Fibroblast of skin of left biceps (primary cell): ENCODE measurements at places on chromosomes 11 and 22.

DNA sequence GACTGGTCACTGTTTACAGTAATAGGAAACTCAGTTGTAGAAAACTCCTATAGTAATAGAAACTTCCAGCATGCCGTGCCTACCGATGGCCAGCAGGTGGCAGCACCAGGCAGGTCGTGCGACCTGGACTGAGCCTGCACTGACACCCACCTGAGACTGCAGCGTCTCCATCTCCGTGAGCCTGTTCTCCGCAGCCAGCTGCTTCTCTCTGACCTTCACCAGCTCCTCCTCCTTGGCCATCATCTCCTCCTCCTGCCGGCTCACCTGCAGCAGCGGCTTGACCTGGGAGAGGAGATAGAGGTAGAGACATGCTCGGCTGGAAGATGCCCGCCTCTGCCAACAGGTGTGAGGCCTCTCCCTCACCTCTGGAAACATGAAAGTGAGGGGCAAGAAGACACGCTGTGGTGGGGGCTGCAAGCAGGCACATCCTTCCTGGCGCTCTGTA, 48.5 kb downstream of the APOL1 start:
- no peak for DNase-seq

DNA sequence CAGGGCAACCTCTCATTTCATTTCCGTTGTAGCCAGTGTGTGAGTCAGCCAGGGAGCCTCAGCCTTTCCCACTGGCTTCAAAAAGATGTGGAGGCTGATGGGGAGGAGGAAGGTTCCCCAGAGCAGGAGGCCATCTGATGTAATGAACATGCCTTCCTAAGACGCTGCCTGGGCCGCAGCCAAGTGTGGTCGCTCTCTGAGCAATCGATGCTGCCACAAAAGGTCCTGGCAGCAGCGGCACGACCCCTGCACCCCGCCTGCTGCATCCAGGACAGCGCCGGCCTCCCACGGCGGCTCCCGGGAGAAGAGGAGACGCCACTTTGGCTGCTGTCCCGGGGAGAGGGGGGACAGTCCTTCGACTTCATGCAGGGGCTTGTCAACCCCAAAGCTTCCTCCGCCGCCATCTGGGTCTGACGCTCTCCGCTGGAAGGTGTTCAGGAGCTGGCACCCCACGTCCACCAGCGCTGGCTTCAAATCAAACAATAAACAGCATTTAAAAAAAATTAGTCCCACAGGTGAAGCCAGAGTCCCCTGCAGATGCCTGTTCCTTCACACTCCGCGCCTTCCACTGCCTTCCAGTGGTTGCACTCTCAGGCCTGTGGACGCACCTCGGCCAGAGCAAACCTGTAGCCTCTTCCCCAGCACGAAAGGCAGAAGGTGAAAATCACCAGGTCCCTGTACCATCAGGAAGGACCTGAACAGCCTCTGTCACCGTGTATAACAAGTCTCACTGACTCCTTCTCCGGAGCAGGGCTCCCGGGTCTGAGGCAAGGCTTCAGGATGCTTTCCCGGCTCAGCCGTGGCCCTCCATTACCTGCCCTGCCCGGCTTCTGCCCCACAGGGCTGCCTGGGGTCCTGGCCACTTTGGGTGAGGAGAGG, 930.7 kb downstream of the BRD1 start:
- DNase-seq, result no peak

GRCh38 chr11:116302756-116303155, 470.0 kb downstream of the BUD13 start:
- no peak for DNase-seq

DNA sequence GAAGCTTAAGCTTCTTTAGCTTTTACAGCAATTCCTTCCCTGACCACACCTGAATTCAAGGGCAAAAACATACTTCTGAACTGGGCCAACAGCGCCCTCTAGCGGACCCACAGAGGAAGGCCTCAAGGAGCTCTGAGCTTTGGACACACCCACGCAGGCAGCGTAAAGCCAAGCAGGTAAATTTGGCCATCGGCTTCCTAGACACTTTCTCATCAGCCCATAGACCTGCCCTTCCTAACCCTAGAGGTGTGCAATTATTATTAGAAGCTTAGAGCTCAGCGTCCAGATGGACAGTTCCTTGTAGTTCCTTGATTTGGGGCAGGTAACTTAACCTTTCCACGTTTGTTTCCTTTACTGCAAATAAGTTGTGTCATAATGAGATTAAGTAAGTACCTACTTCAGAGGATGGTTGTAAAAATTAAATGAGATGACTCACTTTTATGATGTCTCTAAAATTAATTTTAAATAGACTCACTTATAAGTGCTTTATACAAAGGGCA, 25.7 kb upstream of the HMGXB4 start:
- DNase-seq, result no peak

DNA sequence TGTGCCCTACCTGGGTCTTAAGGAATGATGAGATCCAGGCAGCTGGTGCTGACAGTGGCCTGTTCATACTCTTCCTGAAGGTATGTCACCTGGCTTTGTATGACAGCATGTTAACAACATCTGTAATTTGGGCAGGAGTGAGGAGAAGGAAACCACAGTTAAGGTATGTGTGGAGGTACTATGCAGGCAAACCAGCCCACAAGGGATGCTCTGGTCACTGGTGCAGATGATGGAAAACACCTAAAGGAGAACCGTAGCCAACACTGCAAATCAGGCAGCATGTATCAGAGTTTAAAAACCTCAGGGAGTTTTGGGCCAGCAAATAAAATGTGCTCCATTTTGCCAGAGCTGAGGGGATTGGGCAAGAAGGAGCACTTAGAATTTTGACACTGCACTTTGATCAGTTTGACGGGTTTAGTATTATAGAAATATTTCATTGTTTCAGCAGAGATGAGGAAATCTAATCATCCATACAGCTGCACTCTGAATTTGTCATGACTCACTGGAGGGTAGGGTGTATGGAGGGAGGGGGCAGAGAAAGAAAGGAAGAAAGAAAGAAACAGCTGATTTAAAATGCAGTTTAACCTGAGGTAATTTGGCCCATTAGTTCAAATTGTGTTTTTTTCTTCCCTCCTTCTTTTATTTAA, 260.9 kb downstream of the KIRREL3 start:
- DNase-seq, result no peak

DNA sequence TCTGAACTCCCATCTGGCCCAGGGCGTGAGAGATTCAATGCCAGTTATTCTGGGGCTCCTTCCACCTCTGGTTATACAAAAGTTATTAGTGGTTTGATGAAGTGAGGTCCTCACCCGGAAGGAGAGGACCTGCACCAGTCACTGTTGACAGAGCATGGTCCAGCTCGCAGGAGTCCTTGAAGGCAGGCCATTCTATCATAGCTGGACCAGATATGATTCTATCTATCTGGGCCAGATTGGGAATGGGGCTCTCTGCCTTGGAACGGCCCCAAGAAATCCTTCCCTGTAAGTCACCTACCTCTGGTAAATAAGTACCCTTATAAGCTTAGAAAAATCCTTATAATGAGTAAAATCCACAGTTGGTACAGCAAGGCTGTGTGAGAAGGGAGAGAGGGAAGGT, 50.7 kb downstream of the C11orf91 start:
- no peak for DNase-seq

- DNase-seq, result no peak
Measured at GRCh38 chr11:111157571-111157970, 88.0 kb upstream of the POU2AF2 start.

DNA sequence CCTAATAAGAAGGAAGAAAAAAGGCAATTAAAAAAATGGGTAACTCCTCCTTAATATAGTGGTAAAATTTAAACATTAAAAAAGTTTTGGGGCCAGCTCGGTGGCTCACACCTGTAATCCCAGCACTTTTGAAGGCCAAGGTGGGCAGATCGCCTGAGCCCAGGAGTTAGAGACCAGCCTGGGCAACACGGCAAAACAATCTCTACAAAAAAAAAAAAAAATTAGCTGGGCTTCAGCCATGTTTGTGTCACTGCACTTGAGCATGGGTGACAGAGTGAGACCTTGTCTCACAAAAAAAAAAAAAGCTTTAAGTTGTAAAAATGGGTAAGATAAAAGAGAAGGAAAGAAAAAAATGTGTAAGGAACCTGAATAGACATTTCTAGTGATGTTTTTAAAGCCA, 11.3 kb upstream of the FBXO3 start:
- DNase-seq, result no peak

DNA sequence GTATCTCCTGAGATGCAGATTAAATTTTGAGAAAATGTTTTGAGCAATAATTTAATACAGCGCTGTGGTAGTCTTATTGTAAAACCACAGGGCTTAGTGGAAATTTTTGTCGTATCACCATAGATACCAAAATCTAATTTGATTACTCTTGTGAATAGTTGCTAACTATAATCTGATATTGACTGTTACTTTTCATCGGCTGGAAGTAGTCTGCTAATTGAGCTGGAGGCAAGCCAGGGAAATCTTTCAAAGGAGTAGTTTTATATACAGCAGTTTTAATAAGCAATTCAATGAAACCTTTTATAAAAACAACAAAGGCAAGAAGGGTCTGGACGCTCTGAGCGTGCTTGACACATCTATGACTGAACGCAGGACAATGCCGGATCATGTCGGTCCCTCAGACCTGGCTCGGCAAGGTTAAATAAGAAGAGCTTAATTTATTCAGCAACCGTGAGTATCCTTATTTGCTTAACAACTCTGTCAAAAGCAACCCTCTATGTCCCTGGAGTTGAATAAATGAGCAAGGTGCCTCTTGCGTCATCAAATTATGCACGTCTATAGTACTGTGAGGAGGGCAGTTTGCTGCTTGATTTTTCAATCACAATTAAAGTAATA, 121.2 kb downstream of the NCAM1 start:
- no peak for DNase-seq

- DNase-seq, result no peak
Measured at GRCh38 chr11:61914471-61915171, 2.7 kb downstream of the RAB3IL1 start.

DNA sequence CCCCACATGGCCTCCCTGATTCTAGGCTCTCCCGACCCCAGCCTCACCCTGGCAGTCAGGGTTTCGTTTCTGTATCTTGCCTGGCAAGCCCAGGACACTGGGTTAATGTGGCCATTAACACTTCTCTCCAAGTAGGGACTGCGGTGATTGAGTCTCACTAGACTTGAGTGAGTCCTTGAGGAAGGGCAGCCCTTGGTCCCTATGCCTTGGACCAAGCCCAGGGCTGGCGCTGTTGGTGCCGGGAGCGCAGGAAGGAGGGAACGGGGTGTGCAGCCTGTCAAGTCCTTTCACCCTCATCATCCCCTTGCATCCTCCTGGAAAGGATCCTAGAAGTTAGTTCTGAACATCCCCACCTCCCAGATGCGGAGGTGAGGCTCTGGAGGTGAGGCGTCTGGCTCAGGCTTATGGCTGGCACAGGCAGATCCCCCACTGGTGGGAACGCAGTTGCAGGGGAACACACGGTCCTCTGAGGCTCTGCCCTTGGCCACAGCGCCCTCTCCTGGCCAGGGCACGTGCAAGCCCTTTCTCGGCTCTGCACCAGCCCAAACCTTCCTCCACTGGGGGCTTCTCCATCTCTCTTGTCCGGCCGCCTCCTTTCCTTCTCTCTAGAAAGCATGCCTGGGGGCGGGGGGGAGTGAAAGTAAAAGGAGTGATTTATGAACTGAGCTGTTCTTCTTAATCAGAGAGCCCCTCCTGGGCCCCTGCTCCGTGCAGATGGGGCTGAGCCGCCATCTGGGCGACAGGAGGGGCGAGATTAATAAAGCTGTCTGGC, 56.7 kb downstream of the TP53I11 start:
- peak; percentile 30 for DNase-seq

- no peak for DNase-seq
Measured at GRCh38 chr11:36109850-36110606, 166.2 kb downstream of the LDLRAD3 start.

DNA sequence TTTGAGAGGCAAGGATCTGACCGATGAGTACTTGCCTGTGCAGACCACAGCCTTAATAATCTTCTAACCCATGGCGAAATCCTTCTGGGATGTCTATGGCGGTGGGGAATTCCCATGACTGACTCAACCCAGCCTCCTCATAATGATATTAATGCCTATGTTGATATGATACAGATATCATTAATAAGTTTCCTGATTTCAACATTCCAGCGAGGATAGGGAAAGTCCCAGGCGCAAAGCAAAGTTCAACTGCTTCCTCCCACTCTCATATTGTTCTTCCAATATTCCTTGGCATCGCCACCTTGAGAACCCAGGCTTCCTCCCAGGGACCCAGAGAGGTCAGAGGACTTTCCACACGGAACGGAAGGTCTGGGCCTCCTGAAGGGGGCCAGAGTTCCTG, 110.3 kb upstream of the TMEM45B start:
- no peak for DNase-seq

DNA sequence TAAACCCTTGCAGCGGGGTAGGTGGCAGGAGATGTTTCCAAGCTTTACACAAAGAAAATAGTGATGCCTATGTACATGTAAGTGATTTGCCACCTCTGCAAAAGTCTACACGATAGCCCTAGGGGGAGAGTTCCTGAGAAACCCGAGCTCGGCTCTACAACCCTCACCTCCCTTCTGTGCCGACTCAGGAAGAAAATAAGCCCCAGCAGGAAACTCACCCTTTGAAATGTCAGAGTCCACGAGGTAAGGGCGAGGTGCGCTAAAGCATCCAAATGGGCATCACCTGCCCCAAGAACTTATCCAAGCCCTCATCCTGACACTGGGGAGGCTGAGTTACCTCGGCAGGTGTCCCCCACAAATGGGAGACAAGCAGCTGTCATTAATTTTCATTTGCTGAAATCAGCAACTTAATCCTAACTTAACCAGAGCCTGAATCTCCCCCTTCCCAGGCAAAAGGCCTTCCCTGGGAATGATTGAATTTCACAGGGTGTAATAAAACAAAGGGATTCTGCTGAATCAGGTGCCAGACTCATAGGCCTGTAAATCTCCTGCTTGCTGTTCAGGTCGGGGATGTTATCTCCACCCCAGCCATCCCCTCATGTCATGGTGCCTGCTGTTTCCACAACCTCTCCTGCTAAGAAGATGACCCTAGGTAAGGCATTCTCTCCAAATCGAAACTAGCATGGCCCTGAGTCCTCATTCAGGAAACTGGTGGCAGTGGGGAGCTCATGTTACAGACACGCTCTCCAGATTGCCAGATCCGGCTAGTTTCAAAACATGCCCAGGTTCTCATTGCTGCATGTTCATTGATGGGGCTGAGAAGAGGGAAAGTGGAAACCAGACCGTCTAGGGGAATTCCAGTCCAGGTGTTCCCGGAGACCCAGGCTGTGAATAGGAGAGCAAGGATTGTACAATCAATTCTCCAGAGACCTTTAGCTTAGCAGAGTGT, 105.3 kb upstream of the KIRREL3 start:
- DNase-seq, result peak; percentile 32

DNA sequence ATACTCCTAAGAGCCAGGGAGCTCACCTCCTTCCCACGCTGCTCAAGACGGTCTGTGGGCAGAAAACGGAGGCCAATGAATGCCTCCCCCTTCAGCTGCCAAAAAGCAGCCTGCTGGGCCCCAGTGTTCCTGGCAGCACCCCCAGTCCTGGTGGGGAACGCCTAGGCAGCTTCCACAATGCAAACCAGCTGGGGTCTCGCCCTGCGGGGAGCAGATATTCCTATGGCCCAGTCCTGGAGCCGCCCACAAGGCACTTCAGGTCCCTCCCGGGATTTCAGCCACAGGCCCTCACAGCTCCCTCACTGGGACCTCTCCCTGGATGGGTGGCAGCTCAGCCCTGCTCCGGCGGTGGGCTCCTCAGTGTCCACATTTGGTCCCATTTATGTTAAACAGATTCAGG, 29.2 kb downstream of the A4GALT start:
- DNase-seq, result no peak

- DNase-seq, result no peak
Measured at GRCh38 chr11:12786891-12787290, 112.7 kb downstream of the TEAD1 start.

- DNase-seq, result no peak
Measured at GRCh38 chr11:83069441-83070043, 2.2 kb downstream of the RAB30 start.
